ENCODE measurements at places on chromosomes 2 and 18. TPM values are rescaled to one million over a fixed set of nuclear protein-coding genes. Genes with fewer than 3 reads are reported as not detected.
A peak's percentile ranks its signal among the peaks of the same experiment; 100 is the strongest.

RBKS gene
- polyA plus RNA-seq: 2.7 TPM

C2orf81 gene
- polyA plus RNA-seq: 8.8 TPM

ZC3H6 gene
- 6.4 TPM for polyA plus RNA-seq

STPG4 gene
- polyA plus RNA-seq: 0.41 TPM

CRYGD gene
- polyA plus RNA-seq: not detected

RFX8 gene
- not detected for polyA plus RNA-seq

CABLES1 gene
- polyA plus RNA-seq: 0.12 TPM

DNA sequence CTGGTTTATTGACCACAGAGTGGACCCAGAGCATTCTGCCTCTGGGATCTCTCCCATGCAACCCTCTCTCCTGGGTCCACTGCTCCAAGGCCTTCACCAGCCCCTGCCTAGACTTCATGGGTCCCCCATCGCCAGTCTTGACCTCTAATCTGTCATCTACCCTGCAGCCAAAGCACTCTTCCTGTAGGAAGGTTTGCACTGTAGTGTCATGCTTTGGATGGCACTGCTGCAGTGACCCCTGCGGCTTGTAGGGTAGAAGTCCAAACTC, 41.7 kb downstream of the MYO7B start:
- H3K27me3 ChIP-seq: no peaks in the 10 kb centered on the region
- H3K4me1 ChIP-seq: peaks cover 70% of the 10 kb centered on the region
- H3K4me3 ChIP-seq: peak overlapping the region; percentile 80

GRCh38 chr2:79994965-79995364, 309.6 kb downstream of the LRRTM1 start:
- H3K27ac ChIP-seq: no peak overlapping the region
- H3K4me1 ChIP-seq: no peaks in the 10 kb centered on the region
- DNase-seq: no peak

DNA sequence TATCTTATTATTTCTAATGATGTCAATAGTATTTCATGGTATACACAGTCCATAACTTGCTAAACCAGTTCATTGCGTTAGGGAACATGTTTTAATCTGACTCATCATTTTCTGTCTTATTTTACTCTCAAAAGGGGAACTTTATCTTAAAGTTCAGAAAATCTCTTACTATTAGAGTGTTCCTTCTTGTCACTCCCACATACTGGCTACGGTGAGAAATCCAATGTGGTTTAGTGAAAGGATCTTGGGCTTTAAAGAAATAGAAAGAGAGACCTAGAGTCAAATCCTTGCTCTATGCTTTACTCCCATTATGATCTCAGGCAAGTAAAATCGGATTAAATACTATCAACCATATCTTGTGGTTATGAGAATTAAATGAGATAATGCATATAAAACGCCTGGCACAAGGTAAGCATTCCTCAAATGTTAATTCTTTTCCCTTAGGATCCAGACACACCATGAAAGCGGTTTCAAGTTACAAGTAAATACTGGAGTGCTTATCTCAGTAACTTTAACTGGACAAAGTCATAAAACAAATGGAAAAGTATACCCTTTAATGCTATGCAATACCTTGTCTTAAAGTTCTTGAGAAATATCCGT, 576.0 kb downstream of the ARHGAP15 start:
- no peaks in the 10 kb centered on the region for H3K27me3 ChIP-seq
- no peak for DNase-seq

- H3K36me3 ChIP-seq: no peaks in the 10 kb centered on the region
- no peak for DNase-seq
- no peaks in the 10 kb centered on the region for H3K4me1 ChIP-seq
- no peaks in the 10 kb centered on the region for H3K27me3 ChIP-seq
- H3K4me3 ChIP-seq: no peak overlapping the region
- no peak overlapping the region for H3K27ac ChIP-seq
Measured at GRCh38 chr18:10412933-10413332, 41.5 kb upstream of the APCDD1 start.

DNA sequence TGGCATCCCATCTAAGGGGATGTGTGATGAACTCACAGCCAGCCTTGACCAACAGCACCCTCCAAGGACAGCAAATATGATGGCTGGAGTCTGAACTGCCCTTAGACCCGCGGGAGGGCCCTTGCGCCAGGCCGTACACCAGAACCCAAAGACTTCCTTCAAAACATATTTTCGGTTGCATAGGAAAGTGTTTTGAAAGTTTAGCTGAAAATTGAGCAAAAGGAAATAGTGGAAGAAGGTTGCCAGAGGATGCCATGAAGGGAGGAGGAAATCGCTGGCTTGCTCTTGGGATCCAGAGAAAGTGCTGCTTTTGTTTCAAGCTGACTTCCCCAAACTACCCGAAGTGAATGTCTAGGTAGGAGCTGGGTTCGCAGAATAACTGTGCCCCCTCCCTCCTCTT, 61.3 kb downstream of the IL1R2 start:
- peaks cover 20% of the 10 kb centered on the region for H3K27me3 ChIP-seq
- H3K27ac ChIP-seq: no peak overlapping the region
- H3K36me3 ChIP-seq: no peaks in the 10 kb centered on the region
- no peak for DNase-seq

DNA sequence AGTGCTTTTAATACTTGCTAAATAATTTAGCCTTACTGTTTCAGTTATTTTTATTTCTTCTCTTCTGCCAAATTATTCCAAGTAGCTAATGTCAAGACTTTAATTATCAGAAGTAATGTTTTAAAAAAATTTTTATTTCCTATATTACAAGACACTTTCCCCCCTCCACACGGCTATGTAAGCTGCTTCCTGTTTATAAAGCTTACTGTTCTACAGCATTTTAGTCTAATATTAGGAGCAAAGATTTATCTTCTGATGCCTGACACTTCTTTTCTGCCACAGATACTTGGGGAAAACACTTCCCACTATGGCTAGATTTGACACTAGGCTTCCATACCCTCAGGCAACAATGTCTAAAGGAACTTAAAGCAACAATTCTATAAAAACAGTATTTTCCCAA, 62.3 kb downstream of the ROCK1 start:
- H3K4me1 ChIP-seq: peaks cover 41% of the 10 kb centered on the region
- H3K36me3 ChIP-seq: peaks cover 9% of the 10 kb centered on the region
- no peaks in the 10 kb centered on the region for H3K27me3 ChIP-seq
- no peak overlapping the region for H3K4me3 ChIP-seq
- peak overlapping the region; percentile 25 for H3K27ac ChIP-seq

DNA sequence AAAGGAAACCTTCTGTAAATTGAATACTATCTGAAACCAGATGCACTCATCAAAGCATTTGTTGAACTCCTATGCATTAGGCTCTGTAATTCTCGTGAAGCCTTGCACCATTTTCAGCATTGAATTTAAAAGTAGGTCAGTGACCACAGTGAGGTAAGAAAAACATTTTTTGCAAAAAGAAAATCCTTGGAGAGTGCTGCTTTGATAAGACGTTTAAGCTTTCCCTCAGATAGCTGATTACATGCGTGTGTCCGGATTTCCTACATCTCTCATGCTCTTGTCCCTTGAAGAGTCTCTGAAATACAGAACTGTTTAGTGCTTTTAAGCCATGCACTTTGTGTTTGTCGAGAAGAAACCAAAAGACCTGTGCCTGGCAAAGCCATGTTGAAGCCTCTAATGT, 113.6 kb downstream of the FMNL2 start:
- peak overlapping the region; percentile 22 for H3K27ac ChIP-seq
- H3K36me3 ChIP-seq: no peaks in the 10 kb centered on the region
- no peak for DNase-seq
- H3K4me3 ChIP-seq: no peak overlapping the region
- H3K4me1 ChIP-seq: no peaks in the 10 kb centered on the region
- H3K27me3 ChIP-seq: peaks cover 2% of the 10 kb centered on the region

GRCh38 chr2:133167990-133168389, 400.3 kb downstream of the NCKAP5 start:
- H3K4me1 ChIP-seq: no peaks in the 10 kb centered on the region
- DNase-seq: no peak
- H3K27me3 ChIP-seq: peaks cover 4% of the 10 kb centered on the region
- no peak overlapping the region for H3K27ac ChIP-seq
- no peak overlapping the region for H3K4me3 ChIP-seq
- no peaks in the 10 kb centered on the region for H3K36me3 ChIP-seq

DNA sequence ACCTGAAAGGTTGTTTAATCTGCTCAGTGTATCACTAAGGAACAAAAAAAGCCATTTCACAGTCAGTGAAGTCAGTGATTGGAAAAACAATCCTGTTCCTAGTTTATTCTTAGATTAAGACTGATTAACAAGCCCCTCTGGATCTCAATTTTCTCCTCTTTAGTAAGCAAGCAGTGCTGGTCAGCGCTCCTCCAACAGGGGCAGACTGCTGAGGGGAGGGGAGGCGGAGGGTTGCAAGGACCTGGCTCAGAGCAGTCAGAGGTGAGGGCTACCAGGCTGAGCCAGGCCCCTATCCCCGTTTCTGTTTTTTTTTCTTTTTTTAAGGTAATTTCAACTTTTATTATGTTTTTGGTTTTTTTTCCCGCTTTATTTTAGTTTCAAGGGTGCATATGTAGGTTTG, 24.7 kb upstream of the KCNS3 start:
- H3K36me3 ChIP-seq: no peaks in the 10 kb centered on the region
- no peak overlapping the region for H3K4me3 ChIP-seq
- H3K27ac ChIP-seq: no peak overlapping the region
- peaks cover 29% of the 10 kb centered on the region for H3K27me3 ChIP-seq
- no peaks in the 10 kb centered on the region for H3K4me1 ChIP-seq

GRCh38 chr18:77547757-77548156, 298.1 kb downstream of the GALR1 start:
- H3K27me3 ChIP-seq: no peaks in the 10 kb centered on the region
- H3K4me3 ChIP-seq: no peak overlapping the region
- no peaks in the 10 kb centered on the region for H3K36me3 ChIP-seq
- H3K4me1 ChIP-seq: no peaks in the 10 kb centered on the region
- no peak for DNase-seq

DNA sequence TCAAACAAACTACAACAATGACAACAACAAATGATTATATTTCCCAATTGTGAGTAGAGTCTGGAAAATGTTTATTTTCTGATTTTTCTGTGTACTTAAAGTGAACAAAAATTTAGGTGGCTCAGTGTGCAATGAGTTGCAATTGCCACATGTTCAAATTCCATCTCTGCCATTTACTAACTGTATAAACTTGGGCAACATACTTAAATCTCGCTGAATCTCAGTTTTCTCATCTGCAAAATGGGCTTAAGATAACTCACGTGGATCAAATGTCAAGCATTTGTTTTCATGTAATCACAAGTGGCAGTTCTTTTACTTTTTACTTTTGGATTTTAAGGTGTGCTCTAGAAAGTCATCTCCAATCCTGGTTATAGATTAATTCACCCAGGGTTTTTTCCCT, 416.8 kb upstream of the HNRNPA3 start:
- peaks cover 8% of the 10 kb centered on the region for H3K27me3 ChIP-seq
- no peaks in the 10 kb centered on the region for H3K4me1 ChIP-seq
- no peak overlapping the region for H3K27ac ChIP-seq
- H3K4me3 ChIP-seq: no peak overlapping the region
- no peak for DNase-seq

DNA sequence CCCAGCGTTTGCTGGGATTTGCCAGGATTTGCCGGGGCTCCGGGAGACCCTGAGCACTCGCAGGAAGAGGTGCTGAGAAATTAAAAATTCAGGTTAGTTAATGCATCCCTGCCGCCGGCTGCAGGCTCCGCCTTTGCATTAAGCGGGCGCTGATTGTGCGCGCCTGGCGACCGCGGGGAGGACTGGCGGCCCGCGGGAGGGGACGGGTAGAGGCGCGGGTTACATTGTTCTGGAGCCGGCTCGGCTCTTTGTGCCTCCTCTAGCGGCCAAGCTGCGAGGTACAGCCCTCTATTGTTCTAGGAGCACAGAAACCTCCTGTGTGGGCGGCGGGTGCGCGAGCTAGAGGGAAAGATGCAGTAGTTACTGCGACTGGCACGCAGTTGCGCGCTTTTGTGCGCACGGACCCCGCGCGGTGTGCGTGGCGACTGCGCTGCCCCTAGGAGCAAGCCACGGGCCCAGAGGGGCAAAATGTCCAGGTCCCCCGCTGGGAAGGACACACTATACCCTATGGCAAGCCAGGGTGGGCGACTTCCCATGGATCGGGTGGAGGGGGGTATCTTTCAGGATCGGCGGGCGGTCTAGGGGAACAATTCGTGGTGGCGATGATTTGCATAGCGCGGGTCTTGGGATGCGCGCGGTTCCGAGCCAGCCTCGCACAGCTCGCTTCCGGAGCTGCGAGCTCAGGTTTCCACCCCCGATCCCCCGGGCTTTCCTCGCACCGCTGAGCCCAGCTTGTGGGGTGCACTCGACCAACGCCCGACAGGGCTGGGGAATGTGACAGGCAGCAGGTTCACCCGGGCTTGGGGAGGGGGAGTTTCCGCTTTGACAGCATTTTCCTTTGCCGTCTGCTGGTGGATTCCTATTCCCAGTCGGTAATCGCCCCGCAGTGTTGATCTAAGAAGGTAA, 2.8 kb downstream of the ONECUT2 start:
- H3K4me1 ChIP-seq: peaks cover 29% of the 10 kb centered on the region
- peak overlapping the region; percentile 79 for H3K27ac ChIP-seq
- peaks cover 9% of the 10 kb centered on the region for H3K36me3 ChIP-seq
- H3K4me3 ChIP-seq: peak overlapping the region; percentile 68
- H3K27me3 ChIP-seq: peaks cover 81% of the 10 kb centered on the region
